ENCODE measurements at places on chromosomes 4 and X.

GRCh38 chr4:104451573-104451972 is 43.1 kb downstream of the CXXC4 start:
- peak; percentile 9 for DNase-seq

- no peak for DNase-seq
These were observed 33.6 kb downstream of the LNX1 start for GRCh38 chr4:53557669-53558064.

GRCh38 chrX:51407520-51408409 is 75.1 kb downstream of the NUDT10 start:
- no peak for DNase-seq

- no peak for DNase-seq
These were observed 515.3 kb upstream of the ARX start for GRCh38 chrX:25531096-25531495.

DNA sequence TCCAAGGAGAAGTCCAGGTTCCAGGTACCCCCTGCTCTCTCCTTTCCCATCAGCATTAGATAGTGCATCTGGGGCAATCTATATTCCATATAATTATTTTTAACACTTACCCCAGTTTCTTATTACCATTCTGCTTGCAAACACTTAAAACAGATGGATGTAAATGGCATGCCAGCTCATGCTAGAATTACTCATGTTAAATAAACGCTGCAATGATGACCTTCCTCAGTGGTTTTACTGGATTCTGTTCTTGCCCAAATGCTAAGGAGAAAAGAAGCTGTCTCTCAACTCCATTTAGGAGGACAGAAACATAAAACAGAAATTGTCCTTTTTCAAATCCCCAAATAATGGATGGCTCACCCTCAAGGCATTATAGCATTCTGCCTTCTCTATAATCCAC is 161.1 kb downstream of the NLGN4X start:
- DNase-seq = peak; percentile 42

All from mammary epithelial cell (primary cell).